ENCODE measurements at places on chromosomes 16 and 17.
A peak's percentile ranks its signal among the peaks of the same experiment; 100 is the strongest.

DNA sequence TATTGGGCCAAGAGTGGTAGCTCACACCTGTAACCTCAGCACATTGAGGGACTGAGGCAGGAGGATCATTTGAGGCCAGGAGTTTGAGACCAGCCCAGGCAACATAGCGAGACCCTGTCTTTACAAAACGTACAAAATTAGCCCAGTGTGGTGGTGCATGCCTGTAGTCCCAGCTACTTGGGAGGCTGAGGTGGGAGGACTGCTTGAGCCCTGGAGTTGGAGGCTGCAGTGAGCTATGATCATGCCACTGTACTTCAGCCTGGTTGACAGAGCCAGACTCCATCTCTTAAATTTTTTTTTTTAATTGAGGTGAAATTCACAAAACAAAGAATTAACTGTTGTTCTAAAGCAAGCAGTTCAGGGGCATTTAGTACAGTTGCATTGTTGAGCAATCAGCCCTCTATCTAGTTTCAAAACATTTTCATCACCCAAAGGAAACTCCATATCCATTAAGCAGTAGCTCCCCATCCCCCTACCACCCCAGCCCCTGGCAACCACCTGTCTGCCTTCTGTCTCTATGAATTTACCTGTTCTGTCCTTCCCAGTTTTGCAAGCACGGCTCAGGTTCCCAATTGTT is 15.6 kb downstream of the SNX29 start:
- no peak for DNase-seq

DNA sequence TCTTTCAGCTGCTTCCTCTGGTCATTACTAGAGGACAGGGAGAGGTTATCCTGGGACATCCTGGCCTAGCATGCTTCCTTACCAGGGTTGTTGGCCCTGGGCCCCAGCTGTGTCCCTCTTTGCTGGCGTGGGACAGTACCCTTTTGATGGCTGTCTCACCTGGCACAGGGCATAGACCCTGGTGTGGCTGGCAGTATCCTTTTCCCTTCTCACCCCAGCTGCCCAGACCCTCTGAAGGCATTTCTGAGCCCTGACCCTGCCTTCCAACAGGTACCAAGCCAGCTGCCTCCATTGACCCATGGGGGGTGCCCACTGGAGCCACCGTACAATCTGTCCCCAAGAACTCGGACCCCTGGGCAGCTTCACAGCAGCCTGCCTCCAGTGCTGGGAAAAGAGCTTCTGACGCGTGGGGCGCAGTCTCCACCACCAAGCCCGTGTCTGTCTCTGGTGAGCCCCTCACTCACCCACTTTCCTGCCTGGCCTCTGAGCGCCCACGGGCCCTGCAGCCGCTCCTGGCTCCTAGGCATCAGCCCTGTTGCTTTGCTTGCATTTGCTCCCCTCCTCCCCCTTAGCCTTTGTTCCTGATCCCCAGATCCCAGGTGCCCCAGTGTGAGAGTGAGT is 34.0 kb downstream of the B9D1 start:
- no peak for DNase-seq

GRCh38 chr17:81393684-81394376 is 1.4 kb upstream of the BAHCC1 start:
- peak; percentile 86 for DNase-seq

- no peak for DNase-seq
Measured at GRCh38 chr16:3988824-3989223, 108.3 kb upstream of the CREBBP start.

- no peak for DNase-seq
Measured at GRCh38 chr17:69046121-69046807, 14.5 kb downstream of the ABCA9 start.

DNA sequence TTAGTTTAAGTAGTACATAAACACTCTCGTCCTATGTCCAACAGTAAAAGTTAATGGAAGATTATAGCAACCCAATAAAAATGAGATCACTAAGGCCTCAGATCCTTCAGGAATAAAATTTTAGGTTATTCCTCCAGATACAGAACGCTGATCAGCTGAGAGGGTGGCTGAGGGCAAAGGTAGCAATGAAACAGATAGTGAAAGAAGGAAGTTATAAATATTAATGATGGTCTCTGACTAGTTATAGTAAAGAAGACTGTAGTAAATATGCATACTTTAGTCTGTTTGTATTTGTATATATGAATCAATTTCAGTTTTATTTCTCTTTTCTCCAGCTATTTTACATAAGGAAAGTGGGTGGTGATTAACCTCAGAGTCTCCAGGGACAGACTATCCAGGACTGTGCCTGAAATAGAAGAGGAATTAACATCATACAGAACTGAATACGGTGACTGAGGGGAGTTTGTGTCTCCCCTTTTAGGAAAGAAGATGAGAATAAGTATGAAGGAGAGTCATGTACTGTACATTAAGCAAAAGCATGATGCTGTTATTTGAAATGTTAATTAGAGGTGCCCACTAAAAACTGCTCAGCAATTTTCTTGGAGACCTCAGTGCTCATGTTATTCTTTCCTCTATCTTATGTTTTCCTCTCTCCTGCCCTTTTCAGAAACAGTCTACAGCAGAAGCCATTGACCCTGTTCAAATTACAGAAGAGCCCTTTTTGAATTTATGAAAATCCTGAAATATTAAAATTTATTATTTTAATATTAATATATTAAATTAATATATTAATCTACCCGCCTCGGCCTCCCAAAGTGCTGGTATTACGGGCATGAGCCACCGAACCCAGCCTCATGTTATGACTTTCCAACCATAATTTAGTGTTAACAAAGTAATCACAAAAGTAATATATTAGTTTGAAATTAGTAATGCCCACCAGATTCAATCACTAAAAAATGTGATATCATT is 36.5 kb upstream of the DHRS7B start:
- no peak for DNase-seq

GRCh38 chr16:48173889-48174288 is 18.1 kb upstream of the ABCC12 start:
- DNase-seq: no peak

- no peak for DNase-seq
Measured at GRCh38 chr17:45748731-45749310, 35.3 kb upstream of the CRHR1 start.

DNA sequence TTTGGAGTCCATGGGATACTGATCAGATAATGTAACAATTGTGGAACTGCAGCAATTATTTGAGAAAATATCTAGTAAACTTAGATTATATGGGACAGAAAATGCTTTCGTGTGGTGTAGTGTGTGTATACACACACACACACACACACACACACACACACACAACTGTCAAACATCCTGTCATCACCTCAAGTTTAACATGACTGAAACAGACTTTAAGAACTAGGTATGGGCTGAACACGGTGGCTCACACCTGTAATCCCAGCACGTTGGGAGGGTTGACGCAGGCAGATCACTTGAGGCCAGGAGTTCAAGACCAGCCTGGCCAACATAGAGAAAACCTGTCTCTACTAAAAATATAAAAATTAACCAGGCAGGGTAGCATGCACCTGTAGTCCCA is 544 bp upstream of the EVI2A start:
- DNase-seq: no peak

GRCh38 chr17:64331366-64331765 is 59.3 kb downstream of the PECAM1 start:
- no peak for DNase-seq

DNA sequence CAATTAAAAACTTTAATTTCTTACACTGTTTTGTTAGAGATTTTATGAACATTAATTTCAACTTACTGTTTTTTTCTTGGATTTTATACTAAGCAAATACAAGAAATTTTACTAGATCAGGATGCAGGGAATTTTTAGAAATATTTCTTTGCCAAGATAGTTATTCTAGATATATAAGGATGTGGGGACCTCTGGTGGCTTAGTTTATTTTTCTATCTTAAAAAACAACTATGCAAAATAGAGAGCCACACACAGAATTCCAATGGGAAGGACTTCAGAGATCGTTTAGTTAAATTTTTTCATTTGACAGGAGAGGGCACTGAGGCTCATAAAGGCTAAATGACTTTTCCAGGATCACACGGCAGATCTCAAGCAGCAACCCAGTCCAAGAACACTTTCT is 23.0 kb upstream of the CAPNS2 start:
- DNase-seq: no peak

DNA sequence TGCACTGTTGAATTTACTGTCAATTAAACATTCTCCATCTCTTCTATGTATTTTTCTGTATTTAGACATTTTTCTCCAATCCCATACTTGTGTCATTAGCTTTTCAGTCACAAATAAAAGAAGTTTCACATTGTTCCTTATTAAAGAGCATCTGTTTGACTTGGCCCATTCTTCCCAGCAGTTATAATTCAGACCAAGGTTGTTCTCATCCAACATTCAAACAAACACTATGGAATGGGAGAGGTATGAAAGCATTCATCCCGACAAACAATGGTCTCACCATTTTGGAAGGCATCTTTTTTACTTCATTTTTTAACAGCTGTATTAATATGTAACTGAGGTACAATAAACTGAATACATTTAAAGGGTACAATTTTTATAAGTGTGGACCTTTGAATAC is 208.8 kb upstream of the MAF start:
- no peak for DNase-seq

DNA sequence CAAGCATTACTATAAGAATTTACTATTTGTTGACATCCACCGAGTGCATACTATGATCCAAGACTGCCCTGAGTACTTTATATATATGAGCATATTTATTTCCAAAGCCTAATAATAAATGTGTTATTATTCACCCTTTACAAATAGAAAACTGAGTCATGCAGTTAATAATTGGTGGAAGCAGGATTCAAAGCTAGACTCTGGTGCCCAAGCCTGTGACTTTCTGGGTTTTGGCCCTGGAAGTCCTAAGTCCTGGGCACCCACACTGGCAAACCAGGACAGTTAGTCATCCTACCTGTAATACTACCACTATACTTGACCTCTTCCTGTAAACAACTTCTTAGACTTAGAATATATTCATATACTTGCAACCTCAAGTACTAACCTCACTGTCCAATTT is 257.4 kb upstream of the IRX5 start:
- DNase-seq: no peak

GRCh38 chr17:50177983-50178834 is 12.4 kb downstream of the SGCA start:
- DNase-seq: peak; percentile 25

Measured in stimulated activated CD4-positive, alpha-beta T cell treated with anti-CD3 and anti-CD28 coated beads, Interleukin-15, amount 100 ng/mL, for 48 hours (primary cell).